ENCODE measurements at places on chromosomes 6 and 20.

- H3K36me3 ChIP-seq = no peaks in the 10 kb centered on the region
- DNase-seq = no peak
- H3K4me1 ChIP-seq = peaks cover 4% of the 10 kb centered on the region
- H3K27me3 ChIP-seq = no peaks in the 10 kb centered on the region
Measured at GRCh38 chr6:165701564-165702354, 38.7 kb upstream of the PDE10A start.

DNA sequence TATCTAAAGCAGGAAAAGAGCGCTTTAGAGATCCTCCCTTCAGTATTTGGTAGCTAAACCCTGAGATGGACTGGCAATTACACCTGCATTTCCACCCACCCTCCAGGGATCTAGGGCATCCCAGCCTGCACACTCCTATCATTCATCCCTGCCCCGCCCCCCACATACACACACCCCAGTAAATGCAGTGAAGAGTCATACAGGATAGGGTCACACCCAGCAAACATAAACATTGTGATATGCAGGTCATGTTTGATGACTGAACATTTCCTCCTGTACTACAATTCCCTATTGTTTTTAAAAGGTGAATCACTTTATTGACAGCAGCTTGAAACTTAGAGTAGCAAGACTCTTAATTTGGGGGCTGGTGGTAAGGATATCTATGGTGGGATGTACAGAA, 112.9 kb downstream of the FOXO3 start:
- no peak overlapping the region for H3K4me3 ChIP-seq
- no peak overlapping the region for H3K27ac ChIP-seq
- no peak for DNase-seq
- H3K4me1 ChIP-seq = peaks cover 66% of the 10 kb centered on the region
- no peaks in the 10 kb centered on the region for H3K27me3 ChIP-seq

GRCh38 chr6:21037453-21037852, 503.2 kb downstream of the CDKAL1 start:
- DNase-seq = no peak
- H3K4me1 ChIP-seq = peaks cover 20% of the 10 kb centered on the region
- H3K27ac ChIP-seq = no peak overlapping the region

GRCh38 chr20:11890331-11891076, 27.2 kb upstream of the BTBD3 start:
- H3K4me1 ChIP-seq = peaks cover 38% of the 10 kb centered on the region
- no peaks in the 10 kb centered on the region for H3K27me3 ChIP-seq
- H3K27ac ChIP-seq = peak overlapping the region; percentile 97
- peak; percentile 88 for DNase-seq
- H3K4me3 ChIP-seq = peak overlapping the region; percentile 99

DNA sequence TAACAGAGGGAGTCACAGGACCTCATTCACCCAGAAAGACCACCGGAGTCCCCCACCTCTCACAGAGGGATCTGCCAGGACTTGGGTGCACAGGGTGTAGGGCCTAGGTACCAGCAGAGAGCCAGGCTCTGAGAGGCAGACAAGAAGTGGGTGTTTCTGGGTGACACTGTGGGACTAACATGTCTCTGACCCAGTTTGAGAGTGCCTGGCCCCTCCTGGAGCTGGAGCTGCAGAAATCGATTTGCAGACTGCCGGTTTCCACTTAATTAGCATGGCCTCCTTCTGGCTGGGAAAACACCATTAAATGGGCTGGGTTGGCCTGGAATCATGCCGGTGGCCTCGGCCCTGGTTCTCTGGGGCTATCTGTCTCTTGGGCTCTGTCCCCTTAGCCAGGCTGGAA, 59.2 kb downstream of the PPP1R16B start:
- no peak overlapping the region for H3K4me3 ChIP-seq
- no peaks in the 10 kb centered on the region for H3K36me3 ChIP-seq
- H3K4me1 ChIP-seq = no peaks in the 10 kb centered on the region
- H3K27me3 ChIP-seq = peaks cover 7% of the 10 kb centered on the region

DNA sequence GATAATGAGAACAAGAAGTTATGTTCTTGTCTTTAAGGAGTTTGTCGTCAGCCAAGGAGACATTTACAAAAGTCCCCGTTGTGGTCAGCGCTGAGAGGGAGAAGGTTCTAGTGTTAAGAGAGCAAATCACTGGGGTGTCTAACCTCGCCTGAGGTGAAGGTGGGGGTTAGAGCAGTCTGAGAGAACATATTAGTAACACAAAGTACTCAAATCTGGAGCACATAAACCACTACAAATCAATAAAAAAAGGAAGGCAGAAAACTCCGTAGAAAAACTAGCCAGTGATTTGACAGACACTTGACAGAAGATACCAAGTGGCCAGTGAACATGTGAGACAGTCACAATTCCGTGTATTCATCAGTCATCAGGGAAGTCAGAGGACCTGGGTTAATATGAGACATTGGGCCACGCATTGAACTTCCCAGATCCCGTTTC, 45.4 kb downstream of the CDS2 start:
- no peaks in the 10 kb centered on the region for H3K27me3 ChIP-seq
- H3K36me3 ChIP-seq = peaks cover 12% of the 10 kb centered on the region
- DNase-seq = no peak
- H3K27ac ChIP-seq = no peak overlapping the region
- peaks cover 37% of the 10 kb centered on the region for H3K4me1 ChIP-seq
- no peak overlapping the region for H3K4me3 ChIP-seq

DNA sequence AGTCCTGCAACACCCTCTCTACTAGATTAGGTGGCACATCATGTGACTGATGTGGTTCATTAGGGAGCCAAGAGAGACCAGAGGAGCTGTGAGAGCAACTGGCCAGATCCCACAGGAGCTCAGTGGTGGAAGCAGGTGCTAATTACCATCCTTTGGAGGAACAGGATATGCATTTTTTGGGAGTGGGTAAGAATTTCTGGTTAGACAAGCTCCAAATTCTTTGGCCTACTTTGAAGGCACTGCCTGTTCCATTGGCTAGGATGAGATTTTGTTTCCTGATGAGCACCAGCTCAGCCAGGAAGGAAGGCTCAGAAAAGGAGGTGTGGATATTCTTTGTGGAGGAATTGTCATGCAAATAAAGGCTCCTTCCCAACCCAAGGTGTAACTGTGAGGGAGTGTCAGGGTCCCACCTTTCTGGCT, 130.3 kb upstream of the BMP2 start:
- H3K36me3 ChIP-seq = no peaks in the 10 kb centered on the region
- no peak overlapping the region for H3K4me3 ChIP-seq
- H3K27me3 ChIP-seq = no peaks in the 10 kb centered on the region
- H3K27ac ChIP-seq = peak overlapping the region; percentile 35
- DNase-seq = no peak

GRCh38 chr6:6629402-6629801, 40.9 kb downstream of the LY86 start:
- no peak overlapping the region for H3K4me3 ChIP-seq
- H3K27me3 ChIP-seq = no peaks in the 10 kb centered on the region
- DNase-seq = no peak
- no peaks in the 10 kb centered on the region for H3K36me3 ChIP-seq
- no peak overlapping the region for H3K27ac ChIP-seq
- no peaks in the 10 kb centered on the region for H3K4me1 ChIP-seq

DNA sequence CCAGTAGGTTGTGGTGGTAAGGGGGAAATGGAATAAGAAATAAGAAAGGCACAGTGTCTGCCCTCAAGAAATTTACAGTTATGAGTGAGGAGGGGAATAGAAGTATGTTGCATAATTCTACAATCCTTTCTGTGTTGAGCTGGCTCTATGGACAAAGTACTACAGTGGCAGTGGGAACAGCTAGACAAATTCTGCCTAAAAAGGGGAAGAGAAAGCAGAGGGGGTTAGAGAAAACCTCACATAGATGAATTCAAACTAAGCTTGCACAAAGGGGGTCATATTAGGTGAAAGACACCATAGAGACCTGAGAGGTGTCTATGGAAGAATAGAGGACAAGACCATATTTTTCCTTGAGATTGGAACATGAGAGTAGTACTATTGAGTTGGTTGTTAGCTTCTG, 146.9 kb upstream of the VGLL2 start:
- no peak overlapping the region for H3K27ac ChIP-seq
- H3K4me1 ChIP-seq = no peaks in the 10 kb centered on the region
- H3K4me3 ChIP-seq = no peak overlapping the region
- H3K27me3 ChIP-seq = no peaks in the 10 kb centered on the region

- H3K4me3 ChIP-seq = no peak overlapping the region
- no peaks in the 10 kb centered on the region for H3K36me3 ChIP-seq
- H3K27ac ChIP-seq = no peak overlapping the region
- no peaks in the 10 kb centered on the region for H3K27me3 ChIP-seq
- H3K4me1 ChIP-seq = no peaks in the 10 kb centered on the region
Measured at GRCh38 chr6:162493917-162494316, 233.6 kb downstream of the PRKN start.

DNA sequence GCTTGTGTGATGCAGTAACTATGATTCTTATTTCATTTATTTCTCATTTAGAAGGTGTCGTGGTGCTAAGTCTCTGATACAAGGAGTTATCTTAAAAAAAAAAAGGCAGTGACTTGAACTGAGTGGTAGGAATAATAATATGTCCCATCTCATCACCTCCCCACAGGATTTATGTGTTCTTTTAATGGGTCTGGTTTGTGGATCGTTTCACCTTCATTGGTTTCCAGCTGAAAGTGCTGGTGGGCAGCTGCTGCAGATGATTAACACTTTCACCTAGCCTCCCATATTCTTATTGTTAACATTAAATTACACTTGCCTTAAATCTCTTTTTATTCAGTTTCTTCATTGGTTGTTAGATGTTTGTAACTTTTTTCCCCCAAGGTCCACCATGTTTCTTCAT, 68.8 kb downstream of the ANKRD6 start:
- no peaks in the 10 kb centered on the region for H3K27me3 ChIP-seq
- H3K36me3 ChIP-seq = no peaks in the 10 kb centered on the region
- no peaks in the 10 kb centered on the region for H3K4me1 ChIP-seq
- DNase-seq = no peak

GRCh38 chr6:14118091-14118439, 493 bp downstream of the CD83 start:
- H3K4me3 ChIP-seq = peak overlapping the region; percentile 46
- no peaks in the 10 kb centered on the region for H3K27me3 ChIP-seq
- no peaks in the 10 kb centered on the region for H3K36me3 ChIP-seq
- H3K4me1 ChIP-seq = peaks cover 15% of the 10 kb centered on the region
- no peak for DNase-seq
- H3K27ac ChIP-seq = no peak overlapping the region

DNA sequence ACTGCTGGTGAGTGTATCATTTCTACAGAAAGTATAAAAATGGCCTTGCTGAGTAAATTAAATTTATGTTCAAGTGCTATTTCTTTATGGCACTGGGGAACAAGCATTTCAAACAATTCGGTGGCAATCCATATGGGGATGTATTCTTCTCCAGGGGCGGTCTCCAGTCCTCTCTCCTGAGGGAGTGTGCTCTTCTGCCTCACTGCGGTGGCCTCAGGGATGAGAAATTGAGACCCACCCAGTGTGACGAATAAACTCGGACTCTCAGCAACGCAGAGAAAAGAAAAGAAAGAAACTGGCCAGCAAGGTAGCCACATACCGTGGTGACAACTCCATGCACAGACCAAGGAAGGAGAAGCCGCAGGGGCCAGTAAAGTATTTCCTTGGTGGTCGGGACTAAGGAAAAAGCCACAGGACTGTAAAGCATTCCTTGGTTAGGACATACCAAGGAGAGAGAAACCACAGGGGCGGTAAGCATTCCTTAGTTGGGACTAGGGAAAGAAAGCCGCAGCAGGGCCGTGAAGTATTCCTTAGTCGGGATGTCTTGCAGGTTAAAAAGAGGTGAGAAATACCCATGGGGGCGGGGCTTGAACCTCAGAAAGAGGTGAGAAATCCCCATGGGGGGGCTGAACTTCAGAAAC, 13.6 kb upstream of the GOPC start:
- H3K36me3 ChIP-seq = no peaks in the 10 kb centered on the region
- DNase-seq = no peak
- no peak overlapping the region for H3K4me3 ChIP-seq
- no peak overlapping the region for H3K27ac ChIP-seq

- H3K27me3 ChIP-seq = no peaks in the 10 kb centered on the region
- H3K27ac ChIP-seq = no peak overlapping the region
- H3K36me3 ChIP-seq = no peaks in the 10 kb centered on the region
- no peak for DNase-seq
Measured at GRCh38 chr20:20237093-20237959, 130.6 kb upstream of the INSM1 start.

DNA sequence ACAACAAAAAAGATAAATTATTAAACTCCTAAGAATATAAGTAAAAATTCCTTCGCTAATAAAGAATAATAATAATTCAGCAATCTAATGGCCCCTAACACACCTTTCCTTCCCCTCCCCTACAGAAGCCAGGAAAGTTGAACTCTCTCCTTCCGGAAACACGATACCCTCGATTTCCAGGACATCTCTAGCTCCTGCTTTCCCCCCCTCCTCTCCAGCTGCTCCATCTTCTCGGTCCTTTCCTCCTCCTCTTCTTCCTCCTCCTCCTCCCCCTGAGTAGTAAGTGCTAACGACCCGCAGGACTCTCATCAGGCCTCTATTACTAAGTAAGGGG, 603 bp downstream of the TASP1 start:
- peak overlapping the region; percentile 85 for H3K4me3 ChIP-seq
- no peak for DNase-seq
- H3K27me3 ChIP-seq = no peaks in the 10 kb centered on the region
- H3K36me3 ChIP-seq = no peaks in the 10 kb centered on the region
- H3K27ac ChIP-seq = peak overlapping the region; percentile 80

GRCh38 chr6:135449246-135449645, 48.3 kb downstream of the AHI1 start:
- H3K27me3 ChIP-seq = no peaks in the 10 kb centered on the region
- no peak overlapping the region for H3K27ac ChIP-seq
- no peaks in the 10 kb centered on the region for H3K4me1 ChIP-seq
- DNase-seq = no peak
- H3K4me3 ChIP-seq = no peak overlapping the region
- H3K36me3 ChIP-seq = peaks cover 20% of the 10 kb centered on the region

- H3K4me3 ChIP-seq = no peak overlapping the region
- no peak for DNase-seq
- H3K27me3 ChIP-seq = no peaks in the 10 kb centered on the region
- H3K27ac ChIP-seq = no peak overlapping the region
- H3K4me1 ChIP-seq = no peaks in the 10 kb centered on the region
Measured at GRCh38 chr6:126153661-126154060, 167.3 kb downstream of the TRMT11 start.

DNA sequence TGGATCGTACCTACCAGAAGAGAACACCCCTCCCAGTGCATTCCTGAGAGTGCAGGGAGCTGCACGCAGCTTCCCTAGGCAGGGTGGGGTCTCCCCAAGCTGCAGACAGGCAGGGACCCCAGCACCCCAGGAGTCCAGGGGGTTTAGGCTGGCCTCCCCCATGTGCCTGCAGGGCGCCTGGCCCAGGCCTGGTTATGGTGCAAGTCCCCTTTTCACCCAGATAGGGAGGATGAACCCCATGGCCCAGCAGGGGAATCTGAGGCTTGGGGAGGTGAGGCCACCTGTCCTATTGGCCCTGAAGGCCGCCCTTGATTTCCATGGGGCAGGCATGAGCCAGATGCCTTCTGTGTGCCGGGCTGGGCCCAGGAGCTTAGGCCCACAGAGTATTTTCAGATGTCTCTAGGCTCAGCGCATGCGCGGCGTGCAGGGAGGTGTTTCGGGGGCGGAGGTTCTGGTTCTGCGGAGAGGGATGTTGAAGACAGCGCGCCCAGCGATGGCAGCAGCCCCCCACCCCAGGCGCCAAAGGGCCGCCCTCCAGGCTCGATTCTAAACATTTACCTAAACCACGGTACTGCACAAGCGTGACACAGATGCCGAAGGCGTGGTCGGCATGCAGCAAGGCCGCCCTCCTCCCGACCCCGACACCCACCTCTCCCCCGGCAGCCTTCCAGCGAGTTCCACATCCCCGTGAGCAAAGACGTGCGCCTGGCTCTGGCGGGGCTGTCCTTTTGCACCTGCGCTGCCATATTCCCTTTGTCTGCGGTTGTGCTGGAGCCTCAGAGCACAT, 29.4 kb downstream of the COL20A1 start:
- peak; percentile 64 for DNase-seq
- H3K27ac ChIP-seq = no peak overlapping the region
- no peak overlapping the region for H3K4me3 ChIP-seq
- H3K4me1 ChIP-seq = no peaks in the 10 kb centered on the region
- no peaks in the 10 kb centered on the region for H3K36me3 ChIP-seq

All from suprapubic skin (tissue), 4 donors.